ENCODE measurements at places on chromosomes 7 and 10.

DNA sequence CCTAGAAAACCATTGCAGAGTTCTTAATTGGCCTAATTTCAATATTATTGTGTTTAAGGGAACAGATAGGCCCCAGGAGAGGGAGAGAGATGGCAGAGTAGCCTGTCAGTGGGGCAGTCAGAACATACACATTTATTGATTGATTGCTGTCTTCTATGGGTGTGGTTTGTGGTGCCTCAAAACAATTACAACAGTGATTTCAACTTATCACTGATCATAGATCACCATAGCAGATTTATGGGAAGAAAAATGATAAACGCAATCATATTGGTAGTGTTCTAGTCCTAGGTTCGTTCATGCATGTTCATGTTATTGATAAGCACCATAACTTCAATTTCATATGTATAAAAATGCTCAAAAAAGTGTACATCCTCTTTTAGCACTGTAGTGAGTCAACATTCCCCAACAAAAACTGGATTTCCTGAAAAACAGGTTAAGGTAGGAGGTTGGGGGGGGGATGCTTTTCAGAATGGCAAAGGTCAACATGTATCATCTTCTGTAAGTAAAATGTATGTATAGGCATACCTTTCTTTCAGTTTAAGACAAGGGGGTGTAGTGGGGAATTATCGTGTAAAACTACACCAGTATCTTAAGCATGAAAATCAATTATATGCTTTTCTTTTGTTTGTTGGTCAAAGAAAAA is 1.1 kb upstream of the TNKS2 start:
- DNase-seq: no peak

- peak; percentile 79 for DNase-seq
Measured at GRCh38 chr7:143284591-143285469, at the start of gene TMEM139. Gene TMEM139, plus strand, starts transcription at chr7:143284958. Its CDS starts 1,000 bp downstream, at chr7:143285958.

- DNase-seq: no peak
Measured at GRCh38 chr7:42035210-42035609, 201.8 kb downstream of the GLI3 start.

DNA sequence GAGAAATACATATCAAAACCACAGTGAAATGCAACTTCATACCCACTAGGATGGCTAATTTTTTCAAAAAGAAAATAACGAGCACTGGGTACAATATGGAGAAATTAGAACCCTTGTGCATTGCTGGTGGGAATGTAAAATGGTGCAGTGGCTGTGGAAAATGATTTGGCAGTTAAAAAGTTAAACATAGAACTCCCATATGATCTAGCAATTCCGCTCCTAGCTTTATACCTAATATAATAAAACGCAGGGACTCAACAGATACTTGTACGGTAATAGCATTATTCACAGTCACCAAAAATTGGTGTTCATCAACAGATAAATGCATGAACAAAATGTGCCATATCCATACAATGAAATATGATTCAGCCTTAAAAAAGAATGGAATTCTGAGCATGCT is 58.8 kb upstream of the PLPP4 start:
- DNase-seq: no peak

DNA sequence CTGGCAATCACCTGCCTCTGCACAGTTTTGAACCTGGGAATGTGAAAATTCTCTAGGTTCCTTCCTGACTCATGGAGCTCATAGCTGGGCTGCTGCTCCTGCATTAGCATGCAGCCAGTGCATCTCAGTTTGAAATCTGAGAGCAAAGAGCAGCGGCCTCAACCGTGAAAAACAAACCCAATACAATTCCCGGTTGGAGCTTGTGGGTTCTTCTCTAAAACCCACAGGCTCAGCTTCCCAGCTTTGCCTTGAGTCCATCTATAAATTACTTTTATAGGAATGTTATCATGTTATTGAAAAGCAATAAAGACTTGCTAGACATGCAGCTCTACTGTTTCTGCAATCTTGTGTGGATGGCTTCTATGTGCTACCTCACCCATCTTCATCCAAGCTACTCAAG is 191.7 kb downstream of the CXCL12 start:
- DNase-seq: no peak

- DNase-seq: peak; percentile 49
Measured at GRCh38 chr10:15439341-15439842, 68.3 kb upstream of the FAM171A1 start.

DNA sequence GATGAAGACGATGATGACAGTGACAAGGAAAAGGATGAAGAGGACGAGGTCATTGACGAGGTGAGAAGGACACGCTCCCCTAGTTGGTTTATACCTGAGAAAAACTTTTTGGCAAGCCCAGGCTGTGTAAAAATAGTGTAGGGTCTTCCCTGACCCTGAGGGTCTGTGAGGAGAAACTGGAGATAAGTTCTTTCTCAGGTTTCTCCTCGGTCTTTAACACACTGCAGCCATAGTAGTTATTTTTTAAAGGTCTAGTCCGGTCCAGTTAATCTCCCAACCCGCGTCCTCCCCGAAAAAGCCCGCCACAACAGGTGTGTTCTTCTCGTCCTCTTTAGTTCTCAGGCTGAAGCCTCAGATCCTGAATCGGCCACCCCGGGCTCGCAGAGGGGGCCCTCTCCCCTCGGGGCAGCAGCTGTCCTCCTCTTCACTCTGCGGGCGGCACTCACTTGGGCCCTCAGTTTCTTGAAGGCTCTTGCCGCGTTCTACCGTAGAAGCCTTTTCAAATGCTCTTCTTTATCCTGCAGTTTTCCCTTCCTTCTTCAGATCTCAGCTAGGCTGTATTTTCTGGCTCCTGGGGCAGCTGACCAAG is 411 bp downstream of the BCCIP start:
- DNase-seq: peak; percentile 5

DNA sequence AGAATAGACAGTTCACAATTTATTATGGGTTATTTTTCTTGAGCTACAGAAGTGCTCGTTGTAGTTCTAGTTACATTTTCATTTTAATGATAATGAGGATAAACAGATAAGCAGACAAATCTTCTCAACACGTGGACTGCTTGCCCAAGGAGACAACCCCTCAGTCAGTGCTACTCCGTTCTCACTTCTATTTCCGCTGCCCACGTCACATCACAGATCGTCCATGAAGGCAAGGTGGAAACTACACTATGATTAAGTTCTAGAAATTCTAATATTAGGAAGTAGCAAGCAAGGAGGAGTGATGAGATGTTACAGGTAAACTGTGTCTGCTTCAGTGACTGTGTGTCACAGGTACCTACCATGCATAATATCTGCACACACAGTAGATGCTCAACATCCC is 210.5 kb downstream of the CHCHD3 start:
- no peak for DNase-seq

- DNase-seq: no peak
Measured at GRCh38 chr7:94029976-94030375, 25.8 kb upstream of the BET1 start.

- DNase-seq: no peak
Measured at GRCh38 chr10:65284495-65285041, 1641.3 kb upstream of the LRRTM3 start.

DNA sequence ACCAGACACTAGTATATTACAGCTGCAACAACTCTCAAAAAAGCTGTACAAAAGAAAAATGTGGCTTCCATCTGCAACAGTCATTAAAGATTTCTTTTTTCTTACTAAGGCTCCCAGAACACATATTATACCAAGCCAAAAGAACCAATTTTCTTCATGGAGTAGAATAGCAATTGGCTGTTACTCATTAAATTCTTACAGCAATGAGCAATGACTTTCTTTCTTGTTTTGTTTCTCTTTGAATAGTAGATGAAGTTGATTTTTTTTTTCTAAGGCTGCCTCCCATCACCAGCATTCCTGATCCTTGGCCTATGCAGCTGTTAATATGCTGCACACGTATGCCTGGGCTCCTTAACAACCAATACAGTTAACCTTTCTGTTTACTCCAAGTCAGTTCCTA is 36.6 kb upstream of the SPOCK2 start:
- peak; percentile 49 for DNase-seq

- DNase-seq: no peak
Measured at GRCh38 chr7:24372961-24373955, 89.3 kb downstream of the NPY start.

DNA sequence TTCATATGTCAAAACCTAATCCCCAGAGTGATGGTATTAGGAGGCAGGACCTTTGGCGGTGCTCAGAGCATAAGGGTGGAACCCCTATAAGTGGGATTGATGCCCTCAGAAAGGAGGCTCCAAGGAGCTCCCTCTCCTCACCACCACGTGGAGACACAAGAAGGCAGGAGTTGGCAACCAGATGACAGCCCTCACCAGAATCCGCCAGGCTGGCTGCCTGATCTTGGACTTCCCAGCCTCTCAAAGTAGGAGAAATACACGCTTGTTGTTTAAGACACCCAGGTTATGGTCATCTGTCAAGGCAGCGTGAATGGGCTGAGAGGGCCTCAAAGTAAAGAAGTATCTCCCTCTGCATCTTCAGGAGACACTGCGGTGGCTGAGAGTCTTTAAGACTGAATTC is 187.7 kb downstream of the TNS3 start:
- DNase-seq: no peak

DNA sequence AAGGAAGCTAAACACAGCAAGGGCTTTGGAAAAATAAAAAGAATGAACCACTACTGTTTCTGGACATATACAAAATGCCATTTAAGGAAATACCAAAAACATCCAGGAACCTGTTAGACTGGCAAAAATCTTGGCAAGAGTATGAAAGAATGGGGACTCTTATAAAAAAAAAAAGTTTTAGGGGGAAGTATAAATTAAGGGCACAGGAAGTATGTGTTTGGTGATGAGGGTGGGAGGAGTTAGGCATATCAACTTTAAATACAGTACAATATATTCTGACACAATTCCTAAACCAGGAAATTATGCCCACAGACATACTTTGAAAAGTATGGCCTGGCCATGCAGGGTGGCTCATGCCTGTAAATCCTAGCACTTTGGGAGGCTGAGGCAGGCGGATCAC is 74.2 kb downstream of the WAPL start:
- DNase-seq: no peak

DNA sequence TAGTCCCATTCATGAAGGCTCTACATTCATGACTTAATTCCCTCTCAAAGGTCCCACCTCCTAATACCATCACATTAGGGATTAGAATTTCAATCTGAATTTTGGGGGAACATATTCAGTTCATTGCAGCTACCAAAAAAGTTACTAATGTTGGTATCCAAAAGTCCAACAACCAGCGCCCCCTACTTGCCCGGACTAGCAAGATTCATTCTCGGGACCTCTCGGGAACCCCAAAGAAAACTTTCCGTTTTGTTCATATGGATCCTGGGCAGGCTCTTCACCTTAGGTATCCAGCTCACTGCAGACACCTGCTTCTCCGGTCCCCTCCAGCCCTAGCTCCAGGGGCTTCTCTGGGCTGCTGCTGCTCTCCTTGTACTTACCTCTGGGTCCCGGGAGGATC is 8.9 kb upstream of the GRK5 start:
- DNase-seq: no peak

- DNase-seq: peak; percentile 72
Measured at GRCh38 chr10:92242910-92243671, 47.8 kb downstream of the CPEB3 start.

GRCh38 chr10:112858986-112859651 is 90.9 kb upstream of the TCF7L2 start:
- no peak for DNase-seq

- DNase-seq: peak; percentile 37
Measured at GRCh38 chr10:4847561-4848355, 21.8 kb downstream of the AKR1E2 start.

DNA sequence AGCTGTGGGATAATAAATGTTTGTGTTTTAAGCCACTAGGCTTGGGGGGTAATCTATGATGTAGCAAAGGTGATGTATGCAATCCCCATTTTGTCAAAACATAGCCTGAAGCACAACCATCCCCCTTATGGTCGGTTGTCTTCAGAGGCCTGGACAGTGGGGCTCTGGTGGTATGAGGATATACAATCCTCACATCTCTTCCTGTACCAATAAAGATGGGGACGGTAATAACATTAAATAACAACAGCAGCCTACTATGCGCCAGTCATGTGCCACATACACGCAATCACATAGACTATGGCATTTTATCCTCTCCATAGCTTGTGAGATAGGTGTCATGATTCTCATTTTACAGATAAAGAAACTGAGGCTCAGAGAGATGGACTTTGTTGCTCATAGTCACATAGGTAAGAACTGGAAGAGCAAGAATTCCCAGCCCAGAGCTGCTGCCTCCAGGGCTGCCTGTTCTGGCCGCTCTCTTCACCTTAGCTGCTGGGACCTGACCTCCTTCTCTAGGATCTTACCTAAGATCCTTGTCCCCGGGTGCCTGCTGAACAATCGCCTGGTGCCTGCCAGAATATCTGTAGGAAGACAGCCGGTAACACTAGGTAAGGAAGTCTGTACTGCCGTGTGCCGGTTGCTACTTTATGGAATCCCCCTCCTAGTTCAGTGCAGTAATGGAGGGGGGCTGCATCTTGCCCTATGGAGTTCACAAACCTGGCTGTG is 108.6 kb downstream of the ARHGAP22 start:
- DNase-seq: no peak

DNA sequence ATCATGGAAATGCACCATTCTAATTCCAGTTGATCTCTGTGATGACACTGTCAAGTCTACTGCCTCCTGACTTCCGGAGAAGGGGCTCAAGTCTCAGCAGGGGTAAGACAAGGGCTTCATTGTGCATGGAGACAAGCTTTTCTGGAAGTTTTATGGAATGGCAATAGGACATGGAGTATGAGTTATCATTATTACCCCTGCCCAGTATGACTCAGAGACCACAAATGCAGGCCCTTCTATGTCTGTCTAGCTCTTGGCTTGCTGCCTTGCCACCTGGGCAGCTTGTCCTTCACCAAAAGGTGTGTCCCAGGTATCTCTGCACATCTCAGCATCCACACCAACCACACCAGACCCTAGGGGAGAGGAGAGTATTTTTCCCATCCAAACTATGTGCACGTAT is 34.9 kb upstream of the KIAA1217 start:
- peak; percentile 35 for DNase-seq

DNA sequence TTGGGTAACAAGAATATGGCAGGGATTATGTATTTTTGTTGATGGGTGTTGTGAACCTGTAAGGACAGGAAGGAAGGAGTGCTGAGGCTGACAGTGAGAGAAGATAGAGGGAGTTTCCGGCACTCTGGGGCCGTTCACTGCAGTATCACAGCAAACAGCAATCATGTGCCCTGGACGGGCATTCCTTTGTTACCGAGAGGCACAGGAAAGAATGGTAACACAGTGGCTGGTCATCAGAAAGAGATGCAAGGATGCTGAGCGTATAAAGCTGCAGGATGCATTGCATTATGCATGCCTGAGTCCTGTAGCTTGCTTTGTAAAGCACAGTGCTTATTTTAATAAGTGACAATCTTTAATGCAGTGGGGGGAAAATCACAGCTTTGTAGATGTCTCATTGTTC is 286.8 kb downstream of the RPS24 start:
- DNase-seq: no peak

DNA sequence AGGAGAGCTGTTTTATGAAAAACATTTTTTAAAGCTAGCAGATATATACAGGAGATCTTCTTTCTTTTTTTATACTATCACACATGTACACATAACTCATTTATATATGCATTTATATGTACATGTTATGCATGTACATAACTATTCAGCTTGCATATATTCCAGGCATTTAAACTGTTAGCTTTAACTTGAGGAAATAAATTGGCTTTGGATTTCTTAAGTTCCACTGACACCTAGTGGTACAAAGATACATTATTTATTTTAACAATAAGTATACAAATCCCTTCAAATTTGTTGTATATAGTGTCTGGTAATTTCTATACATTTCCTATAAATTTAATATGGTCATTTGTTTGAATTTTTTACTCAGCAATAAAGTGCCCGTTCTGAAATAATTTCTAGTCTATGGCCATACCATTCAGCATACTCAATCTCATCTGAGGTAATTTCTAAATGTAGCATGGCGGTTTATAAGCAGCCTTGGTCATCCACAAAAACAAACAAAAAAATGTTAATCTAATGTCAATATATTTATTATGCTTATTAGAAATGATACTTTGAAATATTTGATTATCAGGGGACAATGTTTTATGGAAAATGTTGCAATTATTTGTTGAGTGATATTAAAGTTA is 11.6 kb downstream of the ZDHHC6 start:
- peak; percentile 58 for DNase-seq

Measured in kidney tubule cell (primary cell).